Psoas muscle (tissue), 8 donors: ENCODE measurements at places on chromosomes 5 and 9. TPM values are rescaled to one million over a fixed set of nuclear protein-coding genes. Genes with fewer than 3 reads are reported as not detected.

Gene FCHO2
- total RNA-seq: 19.9 TPM

DNA sequence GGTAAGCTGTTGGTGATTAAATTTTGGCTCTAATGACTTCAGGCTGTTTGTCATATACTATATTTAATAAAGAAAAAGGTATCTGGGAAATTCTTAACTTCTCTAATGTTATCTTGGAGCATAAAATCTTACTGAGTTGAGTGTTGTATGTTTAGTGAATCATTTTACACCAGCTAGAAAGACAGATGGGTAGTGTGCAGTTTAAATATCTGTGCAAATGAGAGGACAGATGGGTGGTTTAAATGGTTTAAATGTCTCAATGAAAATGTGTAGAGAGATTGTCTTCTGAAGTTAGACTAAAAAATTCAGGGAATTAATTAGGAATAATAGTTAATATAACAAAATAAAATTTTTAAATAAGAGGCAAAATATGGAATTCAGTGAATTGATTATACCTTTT, 114.5 kb downstream of the FER start:
- H3K27me3 ChIP-seq: no peaks in the 10 kb centered on the region
- no peak overlapping the region for H3K27ac ChIP-seq
- H3K36me3 ChIP-seq: no peaks in the 10 kb centered on the region
- no peak overlapping the region for H3K4me3 ChIP-seq
- no peak for DNase-seq

DNA sequence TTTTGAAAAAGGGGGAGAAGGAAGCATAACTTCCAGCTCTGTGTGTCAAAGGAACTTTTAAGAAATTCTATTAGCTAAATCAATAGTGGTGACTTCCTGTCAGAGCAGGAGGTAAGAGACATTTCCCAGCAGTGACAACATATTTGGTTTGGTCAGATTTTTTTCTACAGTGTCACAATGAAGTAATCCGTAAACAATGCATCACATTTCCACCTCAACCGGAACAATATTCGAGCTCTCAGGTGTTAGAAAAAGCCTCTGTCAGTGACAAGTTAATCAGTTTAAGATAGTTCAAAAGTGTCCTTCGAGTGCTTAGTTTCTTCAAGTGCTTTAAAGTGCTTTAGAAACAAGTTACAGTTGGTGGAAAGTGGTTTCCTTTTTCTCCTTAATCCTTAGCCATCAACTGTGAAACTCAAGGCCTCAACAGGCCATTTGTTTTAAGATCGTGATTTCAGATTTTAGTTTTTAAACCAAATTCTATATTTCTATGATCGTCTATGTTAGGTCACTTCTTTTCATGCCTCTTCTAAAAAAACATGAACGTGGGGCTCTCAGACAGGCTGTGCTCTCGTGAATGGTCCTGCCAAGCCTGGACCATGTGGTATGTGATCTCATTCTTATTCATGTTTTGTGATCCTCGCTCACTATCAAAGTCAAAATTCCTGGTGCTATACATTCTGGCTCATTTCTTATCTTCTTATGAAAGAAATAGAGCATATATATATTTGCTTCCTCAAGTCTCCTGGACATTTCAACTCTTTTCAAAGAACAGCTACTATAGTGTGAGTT, 181.9 kb upstream of the HMHB1 start:
- no peak overlapping the region for H3K4me3 ChIP-seq
- H3K4me1 ChIP-seq: no peaks in the 10 kb centered on the region
- H3K27ac ChIP-seq: no peak overlapping the region
- no peaks in the 10 kb centered on the region for H3K36me3 ChIP-seq
- H3K27me3 ChIP-seq: no peaks in the 10 kb centered on the region

DNA sequence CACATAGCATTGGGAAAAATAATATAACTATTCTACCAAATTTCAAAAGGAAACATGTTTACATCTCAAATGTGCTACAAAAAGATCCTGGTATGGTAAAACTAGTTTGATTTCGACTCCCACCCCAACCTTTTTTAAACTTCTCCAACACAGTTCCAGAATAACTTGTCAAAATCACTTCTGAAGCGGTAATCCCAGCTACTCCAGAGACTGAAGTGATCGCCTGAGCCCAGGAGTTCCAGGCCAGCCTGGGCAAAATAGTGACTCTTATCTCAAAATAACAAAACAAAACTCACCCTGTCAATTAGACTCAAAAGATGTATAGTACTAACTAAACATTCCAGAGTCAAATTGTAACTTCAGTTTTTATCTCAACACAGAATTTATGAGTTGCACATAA, 71.3 kb upstream of the RNF38 start:
- H3K27me3 ChIP-seq: no peaks in the 10 kb centered on the region
- peaks cover 3% of the 10 kb centered on the region for H3K4me1 ChIP-seq
- DNase-seq: no peak
- H3K27ac ChIP-seq: peak overlapping the region; percentile 60

GRCh38 chr5:156522651-156523529, 195.9 kb downstream of the SGCD start:
- H3K36me3 ChIP-seq: no peaks in the 10 kb centered on the region
- DNase-seq: no peak
- no peak overlapping the region for H3K27ac ChIP-seq
- H3K27me3 ChIP-seq: no peaks in the 10 kb centered on the region

DNA sequence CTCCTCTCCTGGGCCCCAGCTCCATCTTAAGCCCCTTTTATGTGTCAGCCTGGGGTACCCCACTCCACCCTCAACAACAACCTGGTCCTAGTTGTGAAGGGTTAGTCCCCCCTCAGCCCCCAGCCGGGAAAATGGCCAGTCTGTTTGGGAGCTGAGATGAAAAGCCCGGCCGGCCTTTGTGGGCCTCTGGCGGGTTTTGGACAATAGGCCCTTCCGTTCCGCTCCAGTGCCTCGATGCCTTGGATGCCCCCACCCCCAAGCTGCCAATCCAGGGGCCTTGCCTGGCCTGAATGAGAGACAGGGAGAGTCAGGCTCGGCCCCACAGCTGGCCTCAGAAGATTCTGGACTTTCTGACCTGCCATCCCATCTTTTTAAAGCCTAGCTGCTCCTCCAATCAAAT, 9.2 kb downstream of the CNTFR start:
- H3K4me1 ChIP-seq: peaks cover 18% of the 10 kb centered on the region
- H3K27ac ChIP-seq: no peak overlapping the region

Gene SLC34A1
- total RNA-seq: not detected

DNA sequence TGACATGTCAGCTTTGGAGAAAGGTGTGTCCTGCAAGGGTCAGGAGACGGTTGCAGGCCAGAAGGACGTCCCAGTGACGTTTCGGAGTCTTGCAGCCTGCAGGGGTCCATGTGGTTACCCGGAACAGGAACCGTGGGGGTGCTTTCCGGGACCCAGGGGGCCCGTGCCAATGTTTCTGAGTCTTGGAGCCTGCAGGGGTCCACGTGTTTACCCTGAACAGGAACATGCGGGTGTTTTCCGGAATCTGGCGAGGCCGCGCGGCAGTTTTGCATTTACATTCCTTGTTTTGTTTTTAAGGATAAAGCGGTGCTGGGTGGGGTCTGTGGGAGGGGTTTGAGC, 30.6 kb downstream of the NKD2 start:
- DNase-seq: no peak
- no peaks in the 10 kb centered on the region for H3K4me1 ChIP-seq
- H3K36me3 ChIP-seq: no peaks in the 10 kb centered on the region
- no peak overlapping the region for H3K27ac ChIP-seq
- no peak overlapping the region for H3K4me3 ChIP-seq

Gene RPL37
- total RNA-seq: 965 TPM

DNA sequence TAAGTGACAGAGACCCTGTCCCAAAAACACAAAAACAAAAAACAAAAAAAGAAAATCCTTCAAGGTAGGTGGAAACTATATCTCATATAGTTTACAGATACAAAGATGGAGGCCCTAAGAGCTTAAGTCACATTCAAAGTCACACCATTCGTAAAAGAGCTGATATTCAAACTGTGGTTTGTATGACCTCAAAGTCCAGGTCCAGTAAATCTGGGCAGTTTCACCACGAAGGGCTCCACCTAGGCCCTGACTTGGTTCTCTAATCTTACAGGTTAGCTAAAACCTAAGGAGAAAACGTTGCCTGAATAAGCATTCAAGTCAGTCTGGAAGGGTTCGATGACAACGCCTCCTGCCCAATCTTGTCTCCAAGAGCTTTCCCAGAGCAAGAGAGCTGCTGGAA, 44.1 kb downstream of the SUSD1 start:
- H3K36me3 ChIP-seq: no peaks in the 10 kb centered on the region
- no peak for DNase-seq
- H3K27me3 ChIP-seq: no peaks in the 10 kb centered on the region
- H3K4me1 ChIP-seq: no peaks in the 10 kb centered on the region
- no peak overlapping the region for H3K4me3 ChIP-seq

DNA sequence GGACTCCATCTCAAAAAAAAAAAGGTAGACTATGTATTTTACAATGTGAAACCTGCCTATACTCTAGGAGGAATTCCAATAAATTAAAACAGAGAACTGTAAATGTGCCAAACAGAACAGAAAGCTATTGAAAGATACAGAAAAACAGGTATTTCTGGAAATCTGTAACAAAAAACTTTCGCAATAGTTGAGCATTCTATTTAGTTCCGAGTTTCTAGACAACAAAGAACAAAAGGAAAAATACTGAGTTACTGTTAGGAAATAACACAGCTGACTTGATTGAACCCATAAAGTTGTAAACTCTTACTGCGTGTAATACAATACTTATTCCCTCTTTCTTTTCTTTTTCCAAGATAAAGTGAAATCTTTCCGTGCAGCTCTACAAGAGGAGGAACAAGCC, 18.6 kb downstream of the DIMT1 start:
- no peak overlapping the region for H3K4me3 ChIP-seq
- H3K4me1 ChIP-seq: no peaks in the 10 kb centered on the region
- peaks cover 95% of the 10 kb centered on the region for H3K36me3 ChIP-seq
- no peak overlapping the region for H3K27ac ChIP-seq

DNA sequence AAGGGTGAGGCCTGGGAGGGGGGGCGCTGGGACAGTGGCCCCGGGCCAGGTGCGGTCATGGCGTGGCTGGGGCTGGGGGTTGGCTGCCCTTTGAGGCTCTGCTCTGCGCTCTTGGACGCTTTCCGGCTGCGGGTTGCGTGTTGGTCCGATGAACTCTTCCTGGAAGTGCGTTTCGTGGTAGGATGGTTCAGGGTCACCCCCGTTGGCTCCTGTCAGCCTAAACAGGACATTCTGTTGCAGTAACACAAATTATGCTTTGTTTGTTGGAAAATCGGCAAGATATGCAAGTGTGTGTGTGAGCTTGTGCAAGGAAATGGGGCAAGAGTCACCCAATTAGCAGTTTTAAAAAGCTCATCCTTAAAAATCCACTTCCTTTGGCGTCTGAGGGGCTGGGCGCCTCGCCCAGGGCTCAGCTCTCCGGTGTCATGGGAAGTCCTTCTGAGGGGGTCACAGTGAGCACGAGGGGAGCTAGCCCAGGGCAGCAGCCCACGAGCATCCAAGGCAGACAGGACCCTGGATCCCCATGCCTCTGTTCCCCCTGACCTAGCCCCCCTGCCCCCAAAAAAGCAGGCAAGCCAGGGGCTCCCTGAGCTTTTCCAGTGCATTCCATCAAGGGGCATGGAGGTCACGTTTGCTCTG, 22.2 kb upstream of the RNU6ATAC start:
- H3K27me3 ChIP-seq: no peaks in the 10 kb centered on the region
- no peaks in the 10 kb centered on the region for H3K36me3 ChIP-seq
- H3K27ac ChIP-seq: no peak overlapping the region
- no peak overlapping the region for H3K4me3 ChIP-seq
- DNase-seq: peak; percentile 56

DNA sequence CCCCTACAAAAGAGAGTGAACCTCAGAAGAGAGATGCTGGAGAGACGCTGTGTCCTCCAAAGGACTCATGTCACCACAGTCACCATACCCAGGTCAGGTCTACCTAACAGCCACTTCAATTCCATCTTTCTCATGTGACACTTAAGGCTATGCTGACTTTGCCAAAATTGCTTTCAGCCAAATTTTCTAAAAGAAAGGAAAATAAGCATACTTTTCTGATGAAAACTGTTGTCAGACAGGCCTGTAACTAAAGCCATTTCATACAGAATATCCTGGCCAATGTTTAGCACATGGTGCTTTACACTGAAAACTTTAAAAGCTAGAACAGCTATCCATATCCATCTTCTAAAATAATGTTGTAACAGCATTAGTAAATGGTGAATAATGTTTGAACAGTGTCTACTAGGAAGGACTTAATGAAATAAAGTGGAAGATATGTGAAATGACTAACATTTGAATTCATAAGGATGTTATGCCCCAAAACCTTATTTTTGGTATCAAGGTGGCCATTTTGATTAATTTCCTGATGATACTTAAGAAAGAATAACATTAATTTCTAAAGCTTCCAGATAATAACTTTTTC, 97.2 kb downstream of the NFIB start:
- H3K4me1 ChIP-seq: peaks cover 67% of the 10 kb centered on the region
- no peak overlapping the region for H3K27ac ChIP-seq
- H3K27me3 ChIP-seq: no peaks in the 10 kb centered on the region
- H3K4me3 ChIP-seq: no peak overlapping the region
- DNase-seq: no peak
- no peaks in the 10 kb centered on the region for H3K36me3 ChIP-seq

Gene SOWAHA
- not detected for total RNA-seq

- no peak for DNase-seq
- peak overlapping the region; percentile 98 for H3K27ac ChIP-seq
- peak overlapping the region; percentile 62 for H3K4me3 ChIP-seq
- H3K4me1 ChIP-seq: peaks cover 99% of the 10 kb centered on the region
- H3K27me3 ChIP-seq: no peaks in the 10 kb centered on the region
Measured at GRCh38 chr5:139659695-139660101, 11.5 kb downstream of the CXXC5 start.

DNA sequence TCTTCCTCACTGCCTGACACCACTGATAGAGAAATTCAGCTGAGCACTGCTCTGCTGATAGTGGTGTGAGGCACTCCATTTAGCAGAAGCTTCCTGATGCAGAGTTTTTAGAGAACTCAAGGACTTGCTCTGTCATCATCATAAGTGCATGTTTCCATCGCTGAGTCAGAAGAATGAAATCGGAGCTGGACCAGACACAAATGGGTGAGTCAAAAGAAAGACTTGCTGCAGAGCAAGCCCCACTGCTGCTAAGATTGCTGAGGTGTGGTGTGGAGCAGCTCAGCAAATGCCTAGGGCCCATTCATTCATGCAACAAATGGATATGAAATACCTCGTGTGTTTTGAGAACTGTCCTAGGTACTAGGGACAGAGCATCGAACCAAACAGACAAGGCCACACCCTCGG, 410.2 kb upstream of the SLC30A5 start:
- peak; percentile 27 for DNase-seq
- no peaks in the 10 kb centered on the region for H3K36me3 ChIP-seq
- no peak overlapping the region for H3K4me3 ChIP-seq

Gene PCDHGC5
- total RNA-seq: 0.79 TPM
